ENCODE measurements at places on chromosomes 1 and 21.

DNA sequence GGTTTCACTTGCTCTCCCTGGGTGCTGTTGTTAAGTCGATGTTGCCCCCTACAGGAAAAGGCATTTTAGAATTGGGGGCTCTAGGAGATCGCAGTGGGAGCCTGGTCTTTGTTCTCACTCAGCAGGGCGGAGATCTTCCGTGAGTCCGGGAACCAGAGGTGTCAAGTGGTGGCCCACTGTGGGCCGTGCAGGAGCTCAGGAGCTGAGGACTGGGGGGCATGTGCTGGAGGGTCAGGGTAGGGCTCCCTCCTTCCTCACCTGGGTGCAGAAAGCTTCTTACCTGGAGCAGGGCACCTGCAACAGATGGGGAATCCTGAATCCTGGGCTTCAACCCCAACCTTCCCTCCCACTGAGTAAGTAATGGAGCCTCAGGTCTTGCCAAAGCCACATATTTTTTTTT, 392.7 kb downstream of the NPHP4 start:
- DNase-seq = no peak

DNA sequence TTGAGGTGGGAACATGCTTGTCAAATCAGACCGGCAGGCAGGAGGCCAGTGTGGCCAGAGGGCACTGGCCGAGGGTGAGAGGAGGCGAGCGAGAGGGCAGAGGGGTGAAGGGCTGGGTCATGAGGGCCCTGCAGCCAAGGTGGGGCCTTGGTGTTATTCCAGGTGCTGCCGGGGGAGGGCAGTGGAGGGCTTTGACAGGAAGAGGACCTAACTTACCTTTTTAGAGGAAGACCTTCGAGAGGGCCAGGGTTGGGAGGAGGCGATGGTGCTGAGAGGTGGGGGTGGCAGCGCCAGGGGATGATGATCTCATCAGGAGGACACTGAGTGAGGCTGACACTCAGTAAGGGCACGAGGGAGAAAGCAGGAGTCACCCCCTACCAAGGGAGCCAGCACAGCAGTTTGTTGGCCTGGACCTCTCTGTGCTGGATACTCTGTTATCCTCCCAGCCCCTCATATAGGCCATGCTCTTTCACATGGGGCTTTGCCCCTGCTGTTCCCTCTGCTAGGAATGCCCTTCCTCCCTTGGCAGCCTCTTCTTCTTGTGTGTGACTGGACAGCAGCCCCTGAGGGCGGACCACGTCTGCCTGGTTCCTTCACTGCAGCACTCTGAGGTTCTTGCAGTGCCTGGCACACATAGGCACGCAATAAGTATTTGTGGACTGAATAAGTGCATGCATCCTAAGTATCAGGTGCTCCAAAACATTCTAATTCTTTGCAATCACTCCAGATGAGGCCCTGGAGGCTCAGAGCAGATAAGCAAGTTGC, 7.5 kb upstream of the TTC22 start:
- DNase-seq = no peak

GRCh38 chr1:192350356-192350755, 33.6 kb downstream of the RGS21 start:
- no peak for DNase-seq

- DNase-seq = peak; percentile 8
Observed at GRCh38 chr1:110239441-110240430, 29.6 kb downstream of the KCNC4 start.

DNA sequence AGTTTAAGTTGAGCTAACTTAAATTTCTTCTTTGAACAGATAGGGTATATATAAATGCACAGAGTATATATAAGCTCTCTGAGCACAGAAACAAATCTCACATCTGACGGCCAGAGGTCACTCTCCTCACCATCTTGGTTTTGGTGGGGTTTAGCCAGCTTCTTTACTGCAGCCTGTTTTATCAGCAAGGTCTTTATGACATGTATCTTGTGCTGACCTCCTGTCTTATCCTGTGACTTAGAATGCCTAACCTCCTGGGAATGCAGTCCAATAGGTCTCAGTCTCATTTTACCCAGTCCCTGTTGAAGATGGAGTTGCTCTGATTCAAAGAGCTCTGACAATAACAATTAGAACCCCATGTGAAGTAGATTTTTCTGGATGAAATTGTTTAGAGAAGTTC, 1.6 kb upstream of the MOV10 start:
- no peak for DNase-seq

DNA sequence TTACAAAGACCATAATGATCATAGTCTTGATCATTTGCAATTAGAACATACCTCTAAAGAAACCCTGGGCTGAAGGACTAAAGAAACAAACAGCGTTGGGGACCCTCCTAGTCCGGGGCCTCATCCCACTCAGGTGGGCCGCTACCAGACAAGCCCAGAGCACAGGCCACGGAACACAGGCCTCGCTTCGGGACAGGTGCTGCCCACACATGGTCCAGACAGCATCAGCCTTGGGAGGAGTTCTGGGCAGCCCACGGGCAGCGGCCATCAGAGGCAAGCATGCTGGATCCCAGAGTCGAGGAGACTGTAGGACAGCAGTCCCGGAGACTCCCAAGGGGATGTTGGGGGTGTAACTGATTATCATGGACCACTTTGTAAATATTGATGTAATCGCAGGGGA, 4.9 kb downstream of the C2CD2 start:
- no peak for DNase-seq

DNA sequence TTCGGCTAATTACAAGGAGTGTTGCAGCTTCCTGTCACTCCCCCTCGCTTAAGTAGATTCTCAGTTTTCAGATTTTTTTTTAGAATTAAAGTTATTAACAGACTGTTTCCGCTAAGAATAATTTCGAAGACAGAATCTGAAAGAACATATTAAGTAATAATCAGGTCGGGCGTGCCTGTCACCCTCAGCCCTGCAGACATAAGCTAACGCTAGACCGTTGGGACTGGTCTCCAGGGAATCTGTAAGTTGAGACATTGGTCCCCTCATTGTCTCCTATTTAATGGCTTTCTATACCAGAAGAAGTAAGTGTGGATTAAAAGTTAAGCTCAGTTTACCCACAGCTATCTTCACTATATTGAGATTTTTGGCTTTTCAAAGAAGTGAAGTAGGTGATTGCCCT, 14.5 kb downstream of the NMNAT1 start:
- DNase-seq = no peak

DNA sequence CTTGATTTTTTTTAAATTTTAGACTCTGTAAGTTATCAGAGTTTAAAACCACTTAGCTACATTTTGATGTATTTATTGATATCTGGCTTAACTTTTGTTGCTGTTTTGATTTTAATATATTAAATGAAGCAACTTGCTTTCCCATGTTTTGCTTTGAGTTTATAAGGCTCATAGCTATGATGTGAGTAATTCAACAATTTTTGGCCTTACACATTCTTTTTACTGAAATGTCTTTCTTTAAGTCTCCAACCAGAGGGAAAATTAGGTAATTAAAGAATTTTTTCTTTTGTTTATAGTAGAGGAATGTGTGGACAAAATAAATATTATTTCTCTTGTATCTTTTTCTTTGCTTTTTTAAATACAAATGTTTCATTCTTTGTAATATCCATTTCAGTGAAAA, 258.3 kb upstream of the ADAMTS5 start:
- DNase-seq = no peak

DNA sequence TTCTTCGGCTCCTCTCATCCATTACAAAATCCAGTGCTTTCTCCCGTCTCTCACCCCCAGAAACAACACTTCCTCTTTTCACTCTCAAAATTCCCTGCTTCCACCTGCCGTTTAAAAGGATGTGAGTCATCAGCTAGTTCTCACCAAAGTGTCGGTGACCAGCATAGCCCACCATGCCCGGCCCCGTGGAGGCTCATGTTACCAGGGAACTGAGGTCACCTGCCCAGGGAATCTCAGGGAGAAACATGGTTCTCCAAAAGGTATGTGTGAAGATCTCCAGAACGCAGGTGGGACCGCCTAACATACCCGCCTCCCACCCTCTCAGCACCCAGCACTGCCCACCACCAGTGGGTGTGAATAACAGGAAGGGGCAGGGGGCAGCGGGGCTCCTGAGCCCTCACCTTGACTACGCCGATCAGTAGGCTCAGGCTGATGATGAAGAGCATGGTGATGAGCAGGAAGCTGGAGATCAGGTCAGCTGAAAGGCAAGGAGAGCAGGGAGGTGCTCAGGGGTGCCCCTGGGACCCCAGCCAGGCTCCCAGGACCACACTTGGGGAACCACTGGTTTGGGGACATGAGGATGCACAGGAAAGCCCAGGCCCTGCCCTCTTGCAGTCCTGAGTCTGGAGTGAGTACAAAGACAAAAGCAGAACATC, 16.2 kb downstream of the LAPTM5 start:
- peak; percentile 53 for DNase-seq

DNA sequence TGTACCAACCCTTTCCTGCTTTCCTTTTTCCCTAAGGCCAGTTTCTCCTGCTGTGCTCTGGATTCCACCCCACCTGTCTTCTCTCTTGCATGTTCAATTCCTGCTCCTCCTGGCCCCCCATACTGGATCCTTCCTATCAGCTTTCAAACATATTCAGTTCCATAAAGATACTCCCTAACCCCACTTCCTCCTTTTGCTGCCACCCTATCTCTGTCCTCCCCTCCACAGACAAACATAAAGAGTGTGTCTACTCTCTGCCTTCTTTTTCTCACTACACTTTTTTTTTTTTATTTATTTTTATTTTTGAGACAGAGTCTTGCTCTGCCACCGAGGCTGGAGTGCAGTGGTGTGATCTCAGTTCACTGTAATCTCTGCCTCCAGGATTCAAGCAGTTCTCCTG, 16.9 kb upstream of the RPF1 start:
- peak; percentile 35 for DNase-seq

DNA sequence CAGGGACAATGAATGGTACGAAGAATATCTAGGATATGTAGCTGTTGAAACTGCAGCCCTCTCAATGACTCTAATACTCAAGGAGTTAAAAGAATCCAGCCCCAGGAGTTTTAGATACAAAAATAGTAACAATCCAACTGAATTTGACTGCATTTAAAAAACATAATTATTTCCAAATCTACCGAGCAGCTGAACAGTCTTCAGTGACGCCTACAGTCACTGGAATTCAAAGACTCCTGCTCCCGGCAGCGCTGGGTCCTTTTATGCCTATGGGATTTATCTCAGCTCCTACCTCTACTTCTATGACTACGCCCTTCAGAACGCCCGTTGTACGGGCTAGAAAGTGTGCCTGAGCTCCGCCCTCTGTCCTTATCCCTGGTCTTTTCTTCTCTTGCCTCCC, 55.7 kb downstream of the WARS2 start:
- no peak for DNase-seq

GRCh38 chr1:109231066-109231465, 17.3 kb downstream of the SARS1 start:
- no peak for DNase-seq

- no peak for DNase-seq
Observed at GRCh38 chr1:55060133-55060999, 21.0 kb downstream of the PCSK9 start.

DNA sequence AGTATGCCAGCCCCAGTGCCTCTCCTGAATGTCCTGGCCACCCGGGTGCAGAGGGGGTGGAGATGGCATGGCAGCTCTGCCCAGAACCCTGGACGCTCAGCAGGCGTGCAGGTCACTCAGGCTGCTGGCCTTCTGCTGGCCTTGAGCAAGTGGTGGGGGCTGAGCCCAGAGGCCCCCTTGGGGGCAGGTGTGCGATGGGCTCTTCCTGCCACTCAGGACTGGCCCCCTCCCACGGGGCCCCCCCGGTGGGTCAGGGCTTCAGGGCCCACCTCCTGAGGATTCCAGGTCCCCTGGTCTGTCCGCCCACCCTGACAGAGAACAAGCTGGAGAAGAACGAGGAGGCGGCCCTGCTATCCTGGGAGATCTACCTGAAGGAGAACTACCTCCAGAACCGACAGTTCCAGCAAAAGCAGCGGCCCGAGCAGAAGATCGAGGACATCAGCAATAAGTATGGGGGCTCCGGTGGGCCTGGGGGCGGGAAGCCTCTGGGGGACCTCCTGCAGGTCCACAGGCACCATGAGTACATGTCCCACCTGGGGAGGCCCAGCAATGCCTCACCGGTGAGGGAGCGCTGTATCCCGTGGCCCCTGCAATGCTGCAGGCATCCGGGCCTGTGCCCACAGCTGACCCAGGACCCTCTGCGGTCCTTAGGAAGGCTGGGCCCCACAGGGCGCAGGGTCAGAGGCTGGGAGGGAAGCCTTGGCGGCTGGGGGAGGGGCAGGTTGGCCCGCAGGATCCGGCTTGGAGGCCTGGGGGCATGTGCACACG, 37.0 kb upstream of the LRRC3 start:
- no peak for DNase-seq

DNA sequence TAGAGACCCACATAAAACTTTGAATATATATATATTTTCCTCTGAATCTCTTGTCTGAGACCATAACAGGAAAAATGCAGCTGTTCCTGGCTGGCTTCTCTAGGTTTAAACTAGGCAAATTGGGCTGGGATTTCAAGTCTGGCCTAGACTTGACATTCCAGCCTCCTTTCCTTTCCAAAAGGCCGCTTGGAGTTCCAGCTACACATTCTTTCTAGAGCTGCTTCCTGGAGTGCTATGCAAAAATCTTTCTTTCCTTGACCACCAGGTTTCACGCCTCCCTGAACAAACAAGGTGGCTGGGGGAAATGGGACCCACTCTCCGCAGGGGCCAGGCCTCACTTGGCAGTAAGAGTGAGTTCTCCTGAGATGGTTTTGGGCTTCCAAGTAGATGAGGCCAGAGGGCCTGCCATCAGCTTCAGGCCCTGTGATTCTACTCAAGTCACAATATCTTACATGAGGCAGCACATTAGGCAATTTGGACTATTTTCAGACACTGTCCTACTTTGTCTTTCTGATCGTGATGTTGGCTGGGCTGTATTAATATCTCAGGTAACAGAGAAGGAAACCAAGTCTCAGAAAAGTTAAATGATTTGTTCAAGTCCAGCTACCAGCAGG, 102.4 kb downstream of the FAM78B start:
- DNase-seq = no peak

- no peak for DNase-seq
Observed at GRCh38 chr1:178086294-178086693, 7.6 kb upstream of the RASAL2 start.

DNA sequence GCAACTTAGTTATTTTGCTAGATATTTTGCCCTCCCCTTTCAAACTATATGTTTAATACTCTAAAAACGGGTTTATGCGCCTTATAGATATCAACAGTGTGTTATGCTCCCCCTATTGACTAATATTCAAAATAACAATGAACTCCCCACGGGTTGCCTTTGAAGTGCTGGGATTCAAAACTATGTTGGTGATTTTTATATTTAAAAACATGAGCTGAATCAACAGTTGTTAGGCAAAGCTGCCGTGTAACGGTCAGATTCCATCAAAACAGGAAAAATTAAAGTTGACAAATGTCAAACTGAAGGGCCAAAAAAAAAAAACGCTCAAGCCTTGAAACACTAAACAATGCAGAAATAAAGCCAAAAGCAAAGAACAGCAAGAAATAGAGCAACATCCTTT, 2.5 kb downstream of the TGFBR3 start:
- no peak for DNase-seq

DNA sequence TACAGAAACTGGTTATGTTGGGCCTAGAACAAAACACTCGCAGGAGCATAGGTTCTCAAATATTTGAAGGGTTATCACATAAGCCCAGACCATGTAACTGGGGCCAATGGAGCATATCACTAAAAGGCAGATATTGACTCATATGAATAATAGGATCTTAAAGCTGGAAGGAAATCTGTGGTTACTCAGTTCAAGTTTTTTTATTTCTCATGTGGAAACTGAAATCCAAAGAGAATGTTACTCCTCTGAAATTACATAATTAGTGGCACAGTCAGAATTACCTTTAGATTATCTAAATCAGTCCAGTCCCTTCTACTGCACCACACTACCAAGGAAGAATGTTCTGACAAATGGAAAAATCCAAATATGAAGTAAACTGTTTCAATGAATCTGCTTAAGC, 12.0 kb downstream of the SLAMF8 start:
- DNase-seq = no peak

Measured in MV-4-11 (cell line).